ENCODE measurements at places on chromosomes 1 and 21.

- DNase-seq, result no peak
Observed at GRCh38 chr1:215845234-215845891, 278.3 kb downstream of the KCTD3 start.

DNA sequence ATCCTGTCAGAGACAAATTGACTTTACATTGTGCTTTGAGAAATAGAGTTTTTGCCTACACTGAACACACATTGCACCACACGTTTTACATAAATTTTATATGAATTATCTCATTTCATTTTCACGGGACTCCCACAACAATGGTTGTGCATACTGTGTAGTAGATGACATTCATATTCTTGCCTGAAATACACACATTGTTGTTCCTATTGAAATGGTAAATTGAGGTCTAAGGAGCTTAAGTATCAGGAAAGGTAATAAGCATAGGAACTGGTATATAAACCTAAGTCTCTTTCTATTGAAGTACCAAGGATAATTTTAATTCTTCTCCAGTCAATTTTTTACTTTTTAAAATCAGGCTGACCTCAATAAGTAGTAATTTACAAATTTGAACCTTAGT, 473.7 kb upstream of the DEPDC1 start:
- no peak for DNase-seq

DNA sequence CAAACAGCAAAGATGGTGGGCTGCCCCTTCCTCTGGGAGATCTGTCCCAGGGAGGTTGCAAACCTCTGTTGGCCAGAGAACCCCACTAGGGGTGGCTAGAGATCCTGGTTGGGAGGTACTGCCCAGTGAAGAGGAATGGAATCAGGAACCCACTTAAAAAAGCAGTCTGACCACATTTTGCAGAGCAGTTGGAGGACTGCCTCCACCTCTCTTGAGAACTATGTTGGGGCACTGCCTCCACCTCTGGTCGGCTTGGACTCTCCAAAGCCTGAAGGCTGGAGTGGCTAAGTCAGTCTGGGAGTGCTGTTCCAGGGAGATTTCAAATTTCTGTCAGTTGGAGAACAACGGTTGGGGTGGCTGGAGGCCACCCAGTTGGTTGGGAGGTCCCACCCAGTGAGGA, 58.6 kb downstream of the TNFSF4 start:
- DNase-seq, result no peak

DNA sequence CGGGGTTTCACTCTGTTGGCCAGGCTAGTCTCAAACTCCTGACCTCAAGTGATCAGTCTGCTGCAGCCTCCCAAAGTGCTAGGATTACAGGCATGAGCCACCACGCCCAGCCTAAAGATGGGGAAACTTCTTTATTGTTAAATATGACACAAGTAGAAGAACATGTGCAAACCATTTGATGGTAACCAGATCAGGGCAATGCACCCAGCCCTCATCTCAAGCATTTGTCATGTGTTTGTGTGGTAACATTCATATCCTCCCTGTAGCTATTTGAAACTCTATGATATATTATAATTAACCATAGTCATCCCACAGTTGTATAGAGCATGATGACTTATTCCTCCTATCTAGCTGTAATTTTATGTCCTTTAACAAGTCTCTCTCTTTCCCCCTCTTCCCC, 119.5 kb upstream of the TMPRSS2 start:
- DNase-seq, result no peak

GRCh38 chr1:38589036-38589435, 270.5 kb downstream of the RRAGC start:
- no peak for DNase-seq

DNA sequence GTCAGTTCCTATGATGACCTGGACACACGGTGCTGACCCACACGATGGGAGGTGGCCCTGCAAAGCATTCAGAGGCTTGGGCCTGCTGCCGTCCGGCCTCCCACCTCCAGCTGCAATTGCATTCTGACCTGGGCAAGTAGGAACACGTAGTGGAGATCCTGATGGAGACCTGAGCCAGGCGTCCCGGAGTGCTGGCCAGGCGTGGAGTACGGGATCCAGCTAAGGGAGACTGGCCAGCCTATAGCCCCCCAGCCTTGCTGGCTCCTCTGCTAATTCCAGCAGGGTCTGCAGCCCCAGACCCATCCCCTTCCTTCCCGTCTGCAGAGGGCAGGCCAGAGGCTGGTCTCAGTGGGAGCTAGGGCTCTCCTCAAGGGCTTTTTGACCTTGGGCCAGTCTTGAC, 11.2 kb downstream of the CD46 start:
- DNase-seq, result no peak

- DNase-seq, result no peak
Observed at GRCh38 chr1:151565502-151566189, 25.5 kb downstream of the TUFT1 start.

DNA sequence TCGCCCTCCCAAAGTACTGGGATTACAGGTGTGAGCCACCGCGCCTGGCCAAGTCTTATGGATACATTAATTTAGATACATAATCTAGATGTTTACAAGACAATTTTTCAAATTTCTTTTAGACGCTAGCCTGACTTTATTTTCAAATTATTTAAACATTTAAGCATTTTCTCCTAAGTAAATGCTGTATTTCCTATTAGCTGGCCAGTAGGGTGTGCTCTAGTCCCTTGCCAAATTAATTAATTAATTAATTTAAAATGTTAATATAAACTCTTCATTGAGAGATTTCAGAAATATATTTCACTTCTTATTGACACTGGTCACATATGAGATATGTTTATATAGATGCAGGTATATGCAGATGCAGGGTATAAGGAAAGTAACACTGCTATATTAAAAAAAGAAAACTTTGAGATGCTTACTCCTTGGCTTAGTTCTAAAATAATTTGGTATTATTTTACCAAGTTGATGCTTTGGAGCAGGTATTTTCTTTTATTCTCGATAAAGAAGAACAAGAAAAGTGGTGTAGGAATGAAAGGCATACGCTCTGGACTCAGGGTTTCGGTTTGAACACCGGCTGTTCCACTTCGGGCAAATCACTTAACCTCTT, 5.2 kb upstream of the ERRFI1 start:
- peak; percentile 9 for DNase-seq

- DNase-seq, result no peak
Observed at GRCh38 chr1:229674042-229674441, 48.0 kb downstream of the URB2 start.

DNA sequence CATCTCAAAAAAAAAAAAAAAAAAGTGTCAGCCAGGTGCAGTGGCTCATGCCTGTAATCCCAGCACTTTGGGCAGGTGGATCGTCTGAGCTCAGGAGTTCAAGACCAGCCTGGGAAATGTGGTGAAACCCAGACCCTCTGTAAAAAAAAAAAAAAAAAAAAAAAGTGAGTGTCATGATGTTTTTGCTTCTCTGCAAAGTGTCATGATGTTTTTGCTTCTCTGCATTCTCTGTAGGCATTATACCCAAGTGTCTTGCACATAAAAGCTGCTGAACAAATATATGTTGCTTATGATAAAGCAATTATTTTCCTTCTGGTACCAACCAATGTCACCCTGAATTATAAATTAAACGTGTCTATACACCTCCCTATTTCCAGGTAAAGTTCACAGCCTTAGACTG, 1.7 kb downstream of the ACBD6 start:
- no peak for DNase-seq

- no peak for DNase-seq
Observed at GRCh38 chr1:14426854-14427253, 171.6 kb upstream of the KAZN start.

DNA sequence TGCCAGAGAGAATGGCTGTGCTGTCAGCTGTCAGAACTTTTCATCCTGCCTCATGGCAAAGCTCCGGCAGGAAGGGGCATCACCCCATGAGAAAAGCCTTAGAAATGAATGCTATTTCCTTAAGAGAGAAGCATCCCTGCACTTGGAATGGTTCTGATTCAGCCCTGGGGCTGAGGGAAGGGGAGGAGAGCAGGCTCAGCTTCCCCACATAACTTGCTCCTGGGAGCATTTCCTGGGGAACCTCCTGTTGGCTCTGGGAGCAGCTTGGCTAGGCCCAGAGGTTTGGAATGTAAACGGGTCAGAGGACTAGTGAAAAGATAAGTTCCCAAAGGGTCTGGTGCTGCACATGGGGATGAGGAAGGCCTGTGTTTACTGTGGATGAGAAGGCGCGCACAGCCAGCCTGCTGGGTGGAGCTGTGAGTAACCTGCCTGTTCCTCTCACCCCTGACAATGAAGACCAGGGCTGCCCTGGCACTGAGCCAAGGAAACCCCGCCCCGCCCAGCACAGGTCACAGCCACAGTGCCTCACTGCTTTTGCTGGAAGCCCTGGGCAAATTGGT, 5.0 kb downstream of the PRELP start:
- no peak for DNase-seq

DNA sequence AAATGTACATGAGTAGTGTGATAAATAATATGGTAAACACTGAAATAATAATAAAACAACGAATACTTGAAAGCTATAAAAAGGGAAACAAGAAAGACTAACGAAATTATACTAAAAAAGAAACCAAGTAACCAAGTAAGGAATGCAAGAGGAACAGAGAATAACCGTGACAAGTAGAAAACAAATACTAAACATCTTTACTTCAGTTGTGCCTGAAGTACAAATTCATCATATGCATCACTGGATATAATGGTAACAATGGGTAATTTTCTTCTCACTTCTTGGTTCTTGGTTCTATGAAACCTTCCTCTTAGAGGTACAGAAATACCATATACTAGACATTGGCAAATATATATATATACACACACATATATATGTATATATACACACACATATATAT, 1093.6 kb upstream of the B3GALT2 start:
- no peak for DNase-seq

DNA sequence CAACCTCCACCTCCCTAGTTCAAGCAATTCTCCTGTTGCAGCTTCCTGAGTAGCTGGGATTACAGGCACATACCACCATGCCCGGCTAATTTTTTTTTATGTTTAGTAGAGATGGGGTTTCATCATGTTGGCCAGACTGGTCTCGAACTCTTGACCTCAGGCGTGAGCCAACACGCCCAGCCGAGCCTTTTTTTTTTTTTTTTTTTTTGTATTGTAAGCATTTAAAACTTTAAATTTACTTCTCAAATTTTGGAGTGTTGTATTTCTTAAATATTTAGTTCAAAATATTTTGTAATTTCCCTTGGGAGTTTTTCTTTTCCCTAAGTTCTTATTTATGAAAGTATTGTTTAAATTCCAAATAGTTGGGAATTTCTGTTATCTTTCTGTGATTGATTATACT, 9.2 kb upstream of the SCAF4 start:
- DNase-seq, result no peak

- DNase-seq, result no peak
Observed at GRCh38 chr1:17643861-17644703, 104.6 kb downstream of the ARHGEF10L start.

- no peak for DNase-seq
Observed at GRCh38 chr1:59643526-59643925, 171.2 kb upstream of the HOOK1 start.
